Right lung (tissue), 10 donors: ENCODE measurements at places on chromosomes 12 and 14. TPM values are rescaled to one million over a fixed set of nuclear protein-coding genes. Genes with fewer than 3 reads are reported as not detected.

The DBX2 gene
- polyA plus RNA-seq, result not detected

The PGF gene
- 14.1 TPM for polyA plus RNA-seq

The SALL2 gene
- 33.1 TPM for polyA plus RNA-seq

The TRHDE gene
- polyA plus RNA-seq, result 3.8 TPM

The SMIM41 gene
- polyA plus RNA-seq, result 5.6 TPM

The ACOT4 gene
- polyA plus RNA-seq, result 0.60 TPM

The HOXC10 gene
- polyA plus RNA-seq, result not detected
